NT2/D1 (cell line): ENCODE measurements at places on chromosomes 5 and 9.

- DNase-seq, result no peak
Measured at GRCh38 chr5:43171926-43172325, 20.1 kb upstream of the NIM1K start.

DNA sequence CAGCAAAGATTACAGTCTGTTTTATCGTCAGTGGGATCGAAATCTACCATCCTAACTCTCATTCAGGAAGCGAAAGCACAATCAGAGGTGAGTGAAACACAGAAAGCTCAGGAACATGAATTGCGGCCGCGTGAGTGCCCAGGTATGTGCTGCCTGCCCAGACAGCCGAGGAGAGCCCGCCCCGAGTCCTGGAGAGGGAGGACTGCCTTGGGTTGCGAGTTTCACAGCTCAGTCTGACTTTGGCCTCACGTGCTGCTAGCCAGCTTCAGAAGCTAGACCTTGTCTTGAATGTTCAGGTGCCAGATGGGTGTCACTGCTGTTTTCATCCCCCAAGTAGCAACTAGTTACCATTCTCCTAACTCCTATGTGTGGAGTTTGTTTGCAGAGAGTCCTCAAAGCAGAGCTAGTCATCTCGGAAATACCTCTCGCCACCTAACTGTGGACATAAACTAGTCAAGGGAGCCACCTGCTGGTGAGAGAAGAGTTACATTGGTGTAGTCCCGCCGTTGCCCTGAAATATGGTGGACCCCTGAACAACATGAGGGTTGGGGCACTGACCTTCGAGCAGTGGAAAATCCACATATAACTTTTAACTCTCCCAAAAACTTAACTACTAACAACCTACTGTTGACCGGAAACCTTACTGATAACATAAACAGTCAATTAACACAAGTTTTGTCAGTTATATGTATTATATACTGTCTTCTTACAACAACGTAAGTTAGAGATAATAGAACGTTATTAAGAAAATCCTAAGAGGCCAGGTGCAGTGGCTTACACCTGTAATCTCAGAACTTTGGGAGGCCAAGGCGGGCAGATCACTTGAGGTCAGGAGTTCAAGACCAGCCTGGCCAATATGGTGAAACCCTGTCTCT is 80.9 kb downstream of the GOLPH3 start:
- DNase-seq, result peak; percentile 64

GRCh38 chr9:80093695-80094094 is 521.9 kb downstream of the TLE4 start:
- no peak for DNase-seq

DNA sequence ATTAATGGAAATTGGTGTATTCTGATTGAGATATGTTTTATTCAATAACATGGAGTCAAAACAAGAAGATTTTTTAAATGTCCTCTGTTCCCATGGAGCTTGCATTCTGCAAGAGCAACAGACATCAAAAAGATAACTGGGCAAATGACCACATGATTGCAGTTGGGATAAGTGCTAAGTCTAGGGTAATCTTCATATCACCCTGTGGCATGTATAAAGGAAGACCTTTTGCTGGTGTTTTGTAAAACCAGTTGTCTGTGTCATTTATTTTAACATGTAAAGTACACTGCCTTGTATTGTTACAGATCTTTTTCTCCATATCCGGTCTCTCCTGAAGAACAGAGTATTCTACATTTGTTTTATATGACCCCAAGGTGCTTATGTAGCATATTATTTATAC is 44.0 kb downstream of the PTCD2 start:
- no peak for DNase-seq

GRCh38 chr5:89904442-89904841 is 505.1 kb downstream of the CETN3 start:
- DNase-seq, result no peak

- no peak for DNase-seq
Measured at GRCh38 chr9:136378170-136379002, 4.9 kb upstream of the CARD9 start.

GRCh38 chr9:107158321-107158720 is 124.8 kb upstream of the RAD23B start:
- peak; percentile 52 for DNase-seq

GRCh38 chr9:105141146-105141975 is 103.1 kb upstream of the SLC44A1 start:
- DNase-seq, result no peak

GRCh38 chr5:170843870-170844269 is 17.9 kb upstream of the RANBP17 start:
- DNase-seq, result no peak

GRCh38 chr5:10987925-10988504 is 227.0 kb upstream of the DAP start:
- peak; percentile 55 for DNase-seq

GRCh38 chr9:77769246-77769645 is 121.1 kb upstream of the GNA14 start:
- DNase-seq, result no peak

DNA sequence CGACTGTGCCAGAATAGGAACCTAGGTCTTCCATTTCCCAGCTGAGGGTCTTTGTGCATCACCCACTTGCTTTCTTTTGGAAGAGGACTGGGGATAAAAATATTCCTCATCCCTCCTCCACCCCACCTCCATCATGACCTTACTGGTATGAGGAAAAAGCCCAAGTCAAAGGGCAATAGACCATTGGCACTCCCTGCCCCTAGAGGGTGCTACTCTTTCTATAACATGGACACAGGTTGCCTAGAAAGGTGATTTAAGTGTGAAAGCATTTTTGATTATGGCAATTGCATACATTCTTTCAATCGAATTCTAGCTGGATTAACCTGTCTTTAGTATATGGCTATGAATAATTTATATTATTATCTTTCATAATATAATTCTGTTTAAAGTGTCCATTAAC is 22.8 kb upstream of the ZNF618 start:
- DNase-seq, result no peak

- DNase-seq, result no peak
Measured at GRCh38 chr5:15741591-15741990, 241.6 kb downstream of the FBXL7 start.

- no peak for DNase-seq
Measured at GRCh38 chr5:41048986-41049385, 22.2 kb downstream of the MROH2B start.

DNA sequence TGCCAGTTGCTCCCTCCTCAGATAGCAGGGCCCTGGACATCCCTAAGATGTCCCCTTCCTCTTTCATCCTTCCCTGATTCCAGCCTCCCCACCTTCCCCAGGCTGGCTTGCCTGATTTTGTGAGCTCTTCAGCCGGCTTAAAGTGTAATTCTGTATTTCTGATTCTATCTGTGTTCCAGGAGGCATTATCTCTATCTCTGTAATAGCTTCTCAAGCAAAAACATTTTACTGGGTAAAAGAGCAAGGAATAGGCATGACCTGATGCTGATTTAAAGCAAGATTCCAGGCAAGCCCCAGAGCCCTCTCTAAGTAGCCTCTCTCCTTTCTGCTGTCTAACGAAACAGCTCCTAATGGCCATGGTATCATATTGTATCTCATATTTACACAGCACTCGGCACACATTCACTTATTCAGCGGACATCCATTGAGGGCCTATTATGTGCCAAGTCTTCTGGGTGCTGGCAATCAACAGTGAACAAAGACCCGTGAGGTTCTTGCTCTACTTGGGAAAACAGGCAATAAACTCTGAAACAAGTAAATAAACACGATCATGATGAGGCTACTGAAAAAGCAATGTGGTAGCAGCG is 100.9 kb upstream of the MSX2 start:
- DNase-seq, result no peak

DNA sequence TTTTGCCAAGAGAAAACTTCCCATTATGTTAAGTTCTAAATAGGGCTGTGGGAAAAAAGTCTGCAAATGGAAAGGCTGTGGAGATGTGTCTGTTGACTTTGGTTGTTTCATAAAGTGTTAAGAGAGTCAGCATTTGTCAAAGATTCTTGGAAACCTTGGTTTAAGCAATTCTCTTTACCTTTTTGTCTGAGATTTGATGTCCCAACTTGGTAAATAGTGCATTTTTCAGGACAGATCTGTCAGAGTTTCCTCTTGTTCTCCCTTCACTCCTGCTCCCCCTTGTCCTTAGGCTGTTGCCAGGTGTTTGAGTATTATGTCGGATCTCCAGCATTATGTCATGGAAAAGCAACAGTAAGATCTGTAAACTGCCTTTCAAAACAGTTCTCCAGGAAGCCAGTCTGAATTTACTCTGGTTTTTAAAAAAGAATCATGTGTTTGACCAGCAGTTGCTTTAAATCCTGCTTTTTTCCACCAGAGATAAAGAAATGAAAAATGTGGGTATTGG is 79.1 kb upstream of the ADAMTSL1 start:
- no peak for DNase-seq

- no peak for DNase-seq
Measured at GRCh38 chr5:36915653-36916052, 39.1 kb downstream of the NIPBL start.

GRCh38 chr5:96829297-96829696 is 21.6 kb upstream of the ERAP1 start:
- no peak for DNase-seq

GRCh38 chr9:21326526-21327139 is 8.6 kb downstream of the KLHL9 start:
- DNase-seq, result no peak

DNA sequence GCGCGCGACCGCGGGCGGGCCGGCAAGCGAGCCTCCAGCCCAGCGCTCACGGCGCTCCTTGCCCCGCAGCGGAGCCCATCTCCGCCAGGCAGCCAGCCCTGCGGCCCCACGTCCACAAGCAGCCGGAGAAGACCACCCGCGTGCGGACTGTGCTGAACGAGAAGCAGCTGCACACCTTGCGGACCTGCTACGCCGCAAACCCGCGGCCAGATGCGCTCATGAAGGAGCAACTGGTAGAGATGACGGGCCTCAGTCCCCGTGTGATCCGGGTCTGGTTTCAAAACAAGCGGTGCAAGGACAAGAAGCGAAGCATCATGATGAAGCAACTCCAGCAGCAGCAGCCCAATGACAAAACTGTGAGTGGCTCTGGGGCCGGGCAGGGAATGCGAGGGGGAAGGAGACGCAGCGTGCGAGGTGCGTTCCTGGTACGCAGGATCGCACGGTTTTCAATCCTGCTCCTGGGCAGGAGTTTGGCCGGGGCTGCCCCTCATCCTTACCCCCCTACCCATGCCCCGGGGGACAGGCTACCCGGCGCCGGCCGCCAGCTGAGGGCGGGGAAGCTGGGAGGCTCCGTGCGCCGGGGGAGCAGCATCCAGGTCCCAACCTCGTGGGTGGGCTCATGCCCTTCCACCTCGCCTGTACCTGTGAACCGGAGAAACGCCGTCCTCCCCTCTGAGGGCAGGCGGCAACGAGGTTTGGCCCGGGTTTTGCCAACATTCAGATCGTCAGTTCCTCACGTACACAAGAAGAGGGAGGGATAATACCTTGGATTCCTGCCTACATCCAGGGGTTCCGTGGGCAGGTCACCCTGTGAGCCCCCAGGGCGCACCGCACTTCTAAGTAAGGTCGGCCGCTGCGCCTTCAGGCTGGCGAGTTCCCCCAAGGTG is 6.6 kb downstream of the ISL1 start:
- DNase-seq, result no peak

DNA sequence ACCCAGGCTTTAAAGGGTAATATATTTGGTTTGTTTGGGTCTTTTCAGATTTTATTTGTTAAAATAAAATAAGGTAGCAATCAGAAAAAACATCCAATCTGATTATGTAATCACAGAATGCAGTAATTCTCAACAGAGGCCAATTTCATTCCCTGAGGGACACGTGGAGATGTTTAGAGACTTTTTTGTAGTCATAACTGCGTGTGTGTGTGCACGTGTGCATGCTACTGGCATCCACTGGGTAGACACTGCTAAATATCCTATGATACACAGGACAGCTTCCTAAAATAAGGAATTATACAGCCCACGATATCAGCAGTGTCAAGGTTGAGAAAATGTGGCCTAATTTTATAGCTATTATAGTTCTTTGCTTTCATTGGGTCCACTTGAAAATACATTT is 180.8 kb upstream of the KLF9 start:
- no peak for DNase-seq

DNA sequence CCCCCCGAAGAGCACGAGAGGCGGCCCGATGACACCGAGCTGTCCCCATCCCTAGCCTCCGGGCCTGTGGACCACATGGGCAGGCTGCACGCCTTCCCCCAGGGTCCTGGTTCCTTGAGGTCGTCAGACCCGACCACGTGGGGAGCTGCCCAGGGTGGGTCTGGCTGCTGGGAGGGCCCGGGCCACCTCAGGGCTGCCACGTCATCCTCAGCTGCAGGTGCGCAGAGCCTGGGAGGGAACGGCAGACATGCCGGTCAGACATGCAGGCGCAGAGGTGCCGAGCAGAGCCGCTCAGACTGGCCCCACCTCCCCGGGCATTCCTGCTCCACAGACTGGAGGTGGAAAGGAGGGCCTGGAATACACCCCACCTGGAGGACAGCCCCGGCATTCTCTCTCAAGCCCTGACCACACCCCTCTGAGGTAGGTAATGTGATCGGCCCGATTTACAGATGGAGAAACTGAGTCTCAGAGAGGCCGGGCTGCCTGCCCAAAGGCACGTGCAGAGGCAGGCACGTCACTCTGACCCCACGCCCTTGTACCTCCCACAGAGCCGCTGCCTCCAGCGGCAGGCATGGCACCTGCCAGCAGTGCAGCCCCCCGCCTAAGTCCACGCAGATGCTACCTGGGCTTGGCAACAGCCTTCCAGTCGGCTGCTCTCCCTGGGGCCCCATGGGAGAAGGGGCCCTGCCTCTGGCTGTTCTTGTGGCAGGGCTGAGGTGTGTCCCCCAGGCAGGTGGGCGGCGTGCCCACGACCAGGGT is 649 bp downstream of the CCDC187 start:
- no peak for DNase-seq

GRCh38 chr5:138972230-138972629 is 97.1 kb upstream of the LRRTM2 start:
- DNase-seq, result no peak

DNA sequence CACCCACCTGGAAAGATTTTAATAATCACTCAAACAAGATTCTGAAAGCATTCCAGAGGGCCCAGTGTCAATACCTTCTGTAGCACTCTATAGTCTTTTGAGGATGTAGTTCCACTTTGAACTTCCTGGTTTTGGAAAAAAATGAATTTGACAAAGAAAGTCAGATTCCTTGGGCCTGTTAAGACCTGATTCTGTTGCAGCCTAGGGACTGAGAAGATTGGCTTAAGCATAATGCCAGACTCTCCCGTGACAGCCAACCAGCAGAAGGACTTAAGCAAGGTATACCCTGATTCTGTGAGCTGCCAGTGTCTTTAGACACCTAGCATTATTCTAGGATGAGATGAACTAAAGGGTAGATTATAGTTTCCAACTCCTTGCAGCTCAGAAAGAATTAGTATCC is 6.8 kb downstream of the SPINK5 start:
- DNase-seq, result no peak

- DNase-seq, result no peak
Measured at GRCh38 chr5:173420108-173420507, 91.9 kb upstream of the STC2 start.
